ENCODE measurements at places on chromosomes 7 and 10.

DNA sequence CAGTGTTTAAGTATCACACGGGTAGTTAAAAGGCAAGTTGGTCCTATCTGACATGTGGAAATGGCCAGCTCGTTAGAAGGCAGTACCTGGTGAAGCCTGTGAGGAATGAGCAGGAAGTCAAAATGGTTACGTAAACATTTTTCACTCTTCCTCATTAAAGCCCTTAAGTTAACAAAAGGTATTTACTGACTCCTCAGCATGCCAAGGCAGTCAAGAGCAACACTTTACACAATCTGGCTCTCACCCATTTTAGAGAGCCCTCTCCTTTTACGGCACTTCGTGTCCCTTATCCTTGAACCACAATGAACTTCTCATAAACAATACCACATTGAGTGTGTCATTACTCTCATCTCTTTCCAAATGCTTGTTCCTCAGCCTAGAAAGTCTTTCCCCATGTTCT lies 11.0 kb upstream of the RSBN1L start:
- no peak for DNase-seq

DNA sequence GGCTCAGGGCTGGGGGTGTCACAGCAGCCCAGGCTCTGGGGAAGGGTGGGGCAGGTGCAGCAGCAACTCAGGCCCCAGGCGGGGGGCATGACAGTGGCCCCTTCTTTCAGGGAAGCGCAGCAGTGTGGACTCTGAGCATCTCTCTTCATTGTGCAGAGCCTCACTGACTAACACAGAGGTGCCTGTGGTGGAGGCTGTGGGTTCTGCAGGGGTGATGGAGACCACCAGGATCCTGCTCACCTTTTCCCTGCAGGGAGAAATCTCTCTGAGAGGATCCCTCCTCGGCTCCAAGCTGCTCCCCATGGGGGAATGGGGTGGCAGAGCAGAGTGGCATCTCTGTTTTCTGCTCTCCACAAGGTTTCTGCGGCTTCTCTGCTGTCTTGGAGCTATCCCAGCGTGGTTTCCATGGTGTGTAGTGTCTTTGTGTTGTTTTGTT lies 37.8 kb upstream of the SHH start:
- DNase-seq = no peak

- DNase-seq = no peak
These were observed 145.2 kb downstream of the ARID5B start for GRCh38 chr10:62046522-62047227.

GRCh38 chr7:18663321-18663720 lies 167.8 kb downstream of the HDAC9 start:
- no peak for DNase-seq

DNA sequence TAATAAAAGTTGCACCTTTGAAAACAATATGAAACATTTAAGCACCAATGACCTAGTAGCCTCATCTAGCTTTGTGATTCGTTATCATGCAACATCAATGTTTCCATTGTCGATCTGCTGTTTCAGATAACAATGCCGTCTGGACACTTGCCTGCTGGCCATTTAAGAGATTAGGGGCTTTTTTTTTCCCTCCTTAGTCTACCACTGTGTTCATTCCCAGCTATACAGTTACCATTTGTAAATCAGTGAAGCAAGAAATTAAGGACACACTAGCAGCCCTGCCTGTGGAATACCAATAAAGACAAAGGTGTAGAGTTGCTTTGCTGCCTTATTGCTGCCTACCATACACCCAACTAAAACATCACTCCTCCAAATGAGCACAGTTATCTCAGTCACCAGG lies 37.6 kb upstream of the MYO3A start:
- no peak for DNase-seq

- no peak for DNase-seq
These were observed 196.8 kb downstream of the XPNPEP1 start for GRCh38 chr10:109726473-109726872.

- no peak for DNase-seq
These were observed 52.8 kb downstream of the ABCA13 start for GRCh38 chr7:48224042-48224441.

- DNase-seq = no peak
These were observed 466.5 kb downstream of the PHTF2 start for GRCh38 chr7:78265071-78265470.

- DNase-seq = no peak
These were observed 40.8 kb upstream of the INSIG1 start for GRCh38 chr7:155256761-155257481.

- no peak for DNase-seq
These were observed 27.9 kb downstream of the LRRC20 start for GRCh38 chr10:70354556-70354955.

- DNase-seq = no peak
These were observed 54.7 kb downstream of the RBM33 start for GRCh38 chr7:155699180-155699579.

GRCh38 chr7:99314504-99314903 lies 11.2 kb upstream of the ARPC1A start:
- no peak for DNase-seq

DNA sequence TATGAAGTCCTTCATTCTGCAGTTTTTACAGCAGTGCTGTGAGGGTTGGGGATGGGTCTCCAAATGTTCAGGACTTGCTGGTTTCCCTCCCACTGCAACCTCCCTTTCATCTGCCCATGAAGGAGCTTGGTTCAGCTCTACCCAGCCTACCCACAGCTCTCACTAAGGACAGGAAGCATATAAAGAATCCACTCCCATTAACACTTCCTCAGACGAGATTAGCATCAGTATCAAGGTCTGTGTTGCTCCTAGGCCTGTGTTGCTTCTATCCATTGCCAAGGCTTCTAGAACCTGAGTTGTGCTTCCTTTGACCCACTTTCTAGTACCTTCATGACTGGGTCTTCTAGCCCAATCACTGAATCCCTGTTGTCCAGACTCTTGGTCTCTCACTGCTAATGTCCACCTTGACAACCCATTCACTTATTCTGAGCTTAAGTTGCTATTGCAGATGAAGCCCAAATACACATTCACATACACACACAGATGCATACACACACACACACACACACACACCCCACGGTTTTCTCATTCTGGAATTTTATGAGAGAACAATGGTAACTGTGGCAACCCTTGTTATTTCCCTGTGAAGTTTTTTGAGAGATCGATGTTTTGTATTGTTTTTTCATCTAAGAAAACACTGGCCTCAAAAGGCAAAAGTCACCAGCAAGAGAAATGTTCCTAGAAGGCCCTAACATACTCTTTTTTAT lies 248.1 kb downstream of the MTERF1 start:
- DNase-seq = no peak

DNA sequence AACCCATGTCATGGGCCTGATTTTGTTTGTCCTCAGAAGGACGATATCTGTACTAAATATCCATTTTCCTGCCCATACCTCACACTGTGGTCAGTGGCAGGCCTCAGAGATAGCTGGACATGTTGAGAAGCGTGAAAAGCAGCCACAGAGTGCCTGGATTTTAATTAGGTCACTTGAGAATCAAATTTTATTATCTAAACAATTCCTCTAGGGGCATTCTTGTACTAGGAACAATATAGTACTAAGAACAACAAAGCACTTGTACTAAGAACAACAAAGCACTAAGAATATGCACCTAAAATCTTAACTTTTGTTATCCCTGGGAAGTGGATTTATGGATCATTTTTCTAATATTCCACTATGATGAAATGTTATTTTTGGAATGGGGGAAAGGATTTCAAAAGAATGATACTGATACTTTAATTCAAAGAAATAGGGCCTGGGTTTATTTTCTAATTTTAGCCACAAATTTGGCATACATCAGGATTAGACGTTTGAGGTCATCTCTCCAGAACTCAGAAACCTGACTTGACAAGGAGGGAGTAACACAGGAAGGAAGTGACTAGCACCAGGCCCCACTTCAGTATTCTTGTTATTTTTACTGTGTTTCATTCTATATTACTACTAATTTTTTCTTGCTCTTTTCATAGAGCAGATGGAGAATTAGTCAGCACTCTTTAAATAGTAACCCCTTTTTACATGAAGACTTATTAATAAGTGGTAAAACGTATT lies 112.2 kb downstream of the EXOC4 start:
- DNase-seq = no peak

GRCh38 chr10:72765051-72765745 lies 73.3 kb downstream of the MCU start:
- no peak for DNase-seq

- no peak for DNase-seq
These were observed 2.9 kb downstream of the PCBD1 start for GRCh38 chr10:70885481-70885880.

GRCh38 chr10:133069033-133069525 lies 18.6 kb upstream of the ADGRA1 start:
- DNase-seq = no peak

- DNase-seq = no peak
These were observed 193.4 kb upstream of the MBL2 start for GRCh38 chr10:52965938-52966401.

GRCh38 chr7:74223711-74224510 lies 14.1 kb downstream of the LAT2 start:
- no peak for DNase-seq

- DNase-seq = no peak
These were observed 4.4 kb upstream of the MAD1L1 start for GRCh38 chr7:2237109-2237602.

GRCh38 chr10:46229144-46229563 lies 57.6 kb upstream of the ANTXRL start:
- DNase-seq = peak; percentile 68

GRCh38 chr7:15104411-15105092 lies 202.0 kb upstream of the DGKB start:
- DNase-seq = no peak

DNA sequence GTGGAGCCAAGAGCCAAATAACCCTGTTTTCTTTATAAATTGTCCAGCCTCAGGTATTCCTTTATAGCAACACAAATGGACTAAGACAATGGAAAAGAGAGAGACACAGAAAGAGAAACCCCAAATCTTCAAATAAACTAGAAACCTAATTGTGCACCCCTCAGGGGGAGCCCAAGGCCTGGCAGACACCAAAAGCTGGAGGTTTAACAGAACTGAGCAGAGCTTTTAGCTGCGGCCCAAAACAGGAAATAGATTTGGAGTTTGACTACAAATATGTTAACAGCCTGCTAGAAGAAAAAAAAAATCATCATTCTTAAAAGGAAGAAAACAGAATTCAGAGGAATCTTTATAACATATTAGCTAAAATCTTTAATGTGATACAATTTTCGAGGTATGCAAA lies 1135.0 kb downstream of the GATA3 start:
- DNase-seq = no peak

DNA sequence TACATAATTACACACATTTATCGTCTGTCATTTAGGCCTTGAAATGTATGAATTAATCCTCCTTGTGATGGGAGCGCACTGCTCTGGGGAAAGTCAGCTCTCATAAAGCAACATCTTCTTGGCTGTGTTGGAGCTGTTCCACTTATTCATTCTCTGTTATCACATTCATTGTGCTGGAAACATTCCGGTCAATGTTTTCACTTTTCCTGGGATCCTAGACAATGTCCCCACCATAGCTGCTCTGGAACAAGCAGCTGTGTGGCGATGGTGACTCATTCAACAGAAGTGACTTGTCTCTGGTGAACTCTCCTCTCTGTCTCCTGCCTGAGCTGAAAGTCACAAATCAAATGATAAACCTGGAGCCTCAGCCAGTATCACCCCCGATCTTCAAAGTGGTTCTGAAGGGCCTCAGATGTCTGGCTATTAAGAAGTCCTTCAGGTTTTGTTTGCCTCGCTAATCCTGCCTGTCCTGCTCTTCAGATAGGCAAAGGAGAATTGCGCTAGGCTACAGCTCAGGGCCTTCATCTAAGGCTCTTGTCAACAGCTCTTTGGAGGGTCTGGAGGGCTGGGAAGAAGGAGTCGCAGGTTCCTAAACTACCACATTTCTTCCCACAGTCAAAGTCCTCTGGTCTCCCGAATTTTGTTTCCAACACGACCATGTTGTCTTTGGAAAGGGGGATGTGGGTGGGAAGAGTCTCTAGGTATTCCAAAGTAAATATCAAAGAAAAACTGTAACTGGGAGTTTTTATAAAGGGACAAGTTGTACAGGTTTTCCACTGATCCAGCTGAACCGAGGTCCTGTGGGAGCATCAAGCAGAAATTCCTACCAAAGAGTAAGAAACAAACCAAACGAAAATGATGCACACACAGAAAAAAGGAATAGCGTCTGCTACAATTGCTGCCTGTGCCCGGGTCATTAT lies 29.3 kb downstream of the KLF6 start:
- DNase-seq = no peak

- peak; percentile 51 for DNase-seq
These were observed 255.0 kb upstream of the SP8 start for GRCh38 chr7:21041666-21042065.

- no peak for DNase-seq
These were observed 112.7 kb downstream of the CCNY start for GRCh38 chr10:35448687-35449662.

- DNase-seq = no peak
These were observed 3.1 kb downstream of the WDR91 start for GRCh38 chr7:135208102-135208793.

GRCh38 chr7:18541181-18541870 lies 45.8 kb downstream of the HDAC9 start:
- DNase-seq = no peak

GRCh38 chr10:132557696-132558515 lies 20.3 kb downstream of the INPP5A start:
- DNase-seq = no peak

GRCh38 chr10:21934307-21934706 lies 69.2 kb downstream of the DNAJC1 start:
- DNase-seq = no peak

GRCh38 chr7:128120976-128121490 lies 89.8 kb upstream of the LRRC4 start:
- DNase-seq = no peak

DNA sequence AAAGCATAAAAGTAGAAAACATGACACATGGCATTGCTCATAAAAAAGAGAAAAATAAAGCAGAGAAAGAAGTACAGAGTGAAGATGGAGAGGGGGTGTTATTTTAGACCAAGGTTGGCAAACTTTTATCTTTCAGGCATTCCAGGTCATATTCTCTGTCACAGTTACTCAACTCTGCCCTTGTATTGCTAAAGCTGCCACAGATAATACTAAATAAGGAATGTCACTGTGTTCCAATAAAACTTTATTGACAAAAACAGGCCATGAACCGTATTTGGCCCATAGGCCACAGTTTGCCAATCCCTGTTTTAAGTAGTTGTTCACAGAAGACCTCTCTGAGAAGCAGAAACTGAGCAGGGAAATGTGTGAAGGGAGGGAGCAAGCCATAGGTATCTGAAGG lies 167.4 kb downstream of the GLI3 start:
- no peak for DNase-seq

DNA sequence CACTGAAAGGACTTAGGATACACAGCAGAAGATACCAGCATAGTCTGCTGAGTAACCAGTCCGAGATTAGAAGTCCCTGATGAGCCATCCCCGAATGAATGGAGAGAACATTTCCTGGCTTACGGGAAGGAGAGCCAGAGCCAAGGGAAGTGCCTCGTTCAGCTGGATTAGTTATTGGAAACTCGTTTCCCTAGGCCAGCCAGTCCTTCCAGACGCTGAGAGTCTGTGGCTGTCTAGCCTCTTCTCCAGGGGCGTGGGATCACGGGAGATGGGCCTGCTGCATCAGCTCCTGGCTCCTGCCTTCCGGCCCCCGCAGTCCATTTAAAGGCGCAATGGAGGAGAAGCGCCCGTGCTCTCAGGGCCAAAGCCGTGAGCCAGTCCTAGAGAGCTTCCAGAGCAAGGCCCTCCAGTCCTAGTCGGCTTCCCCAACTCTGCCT lies 712.8 kb downstream of the PARD3 start:
- DNase-seq = no peak

GRCh38 chr10:107618504-107618994 lies 454.0 kb upstream of the SORCS1 start:
- no peak for DNase-seq

Measured in WTC11 (cell line).